CD4-positive, alpha-beta T cell (primary cell): ENCODE measurements at places on chromosomes 3 and 15.

DNA sequence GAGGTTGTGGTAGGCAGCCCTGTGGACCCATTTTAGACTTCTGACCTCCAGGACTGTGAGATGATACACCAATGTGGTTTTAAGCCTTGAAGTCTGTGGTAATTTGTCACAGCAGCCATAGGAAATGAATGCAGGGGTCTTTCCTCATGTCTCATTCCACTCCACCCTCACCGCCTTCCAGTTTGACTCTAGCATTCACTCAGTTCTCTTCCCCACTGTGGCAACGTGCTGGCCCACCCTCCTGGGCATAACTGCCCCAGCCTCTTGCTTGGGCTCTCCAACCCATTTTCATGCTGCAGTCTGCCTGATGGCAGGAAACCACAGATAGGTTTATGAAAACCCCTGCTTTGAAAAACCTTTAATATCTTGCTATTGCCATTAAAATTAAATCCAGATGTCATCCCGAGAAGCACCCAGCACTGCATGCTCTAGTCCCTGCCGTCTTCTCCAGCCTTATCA is 7.3 kb upstream of the TRNT1 start:
- DNase-seq, result no peak

DNA sequence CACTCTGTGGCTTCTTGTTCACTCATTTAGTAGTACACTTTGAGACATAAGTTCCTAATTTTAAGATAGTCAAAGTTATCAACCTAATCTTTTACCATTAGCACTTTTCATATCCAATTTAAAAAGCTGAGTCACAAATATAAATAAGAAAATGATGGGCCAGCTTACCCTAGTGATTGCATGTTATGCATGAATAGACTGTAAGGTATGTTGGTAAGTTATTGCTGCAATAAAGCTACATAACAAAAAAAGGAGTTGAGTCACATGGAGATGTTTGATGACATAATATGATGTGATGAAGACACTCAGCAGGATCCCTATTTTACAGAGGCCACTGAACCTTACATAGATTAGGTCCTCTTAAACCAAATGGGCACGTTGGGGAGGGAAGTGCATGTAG is 161.3 kb downstream of the OCA2 start:
- no peak for DNase-seq

- no peak for DNase-seq
Measured at GRCh38 chr3:57060089-57060821, at the start of gene SPATA12. SPATA12 (plus strand) TSS chr3:57060664; CDS start chr3:57073695, 13,031 bp downstream.

GRCh38 chr3:158165730-158166129 is 55.8 kb downstream of the RSRC1 start:
- no peak for DNase-seq
